Fibroblast of the conjunctiva (primary cell): ENCODE measurements at places on chromosomes 2 and 18.
A peak's percentile ranks its signal among the peaks of the same experiment; 100 is the strongest.

- no peak for DNase-seq
These were observed 18.1 kb upstream of the RASGRP3 start for GRCh38 chr2:33458248-33458819.

DNA sequence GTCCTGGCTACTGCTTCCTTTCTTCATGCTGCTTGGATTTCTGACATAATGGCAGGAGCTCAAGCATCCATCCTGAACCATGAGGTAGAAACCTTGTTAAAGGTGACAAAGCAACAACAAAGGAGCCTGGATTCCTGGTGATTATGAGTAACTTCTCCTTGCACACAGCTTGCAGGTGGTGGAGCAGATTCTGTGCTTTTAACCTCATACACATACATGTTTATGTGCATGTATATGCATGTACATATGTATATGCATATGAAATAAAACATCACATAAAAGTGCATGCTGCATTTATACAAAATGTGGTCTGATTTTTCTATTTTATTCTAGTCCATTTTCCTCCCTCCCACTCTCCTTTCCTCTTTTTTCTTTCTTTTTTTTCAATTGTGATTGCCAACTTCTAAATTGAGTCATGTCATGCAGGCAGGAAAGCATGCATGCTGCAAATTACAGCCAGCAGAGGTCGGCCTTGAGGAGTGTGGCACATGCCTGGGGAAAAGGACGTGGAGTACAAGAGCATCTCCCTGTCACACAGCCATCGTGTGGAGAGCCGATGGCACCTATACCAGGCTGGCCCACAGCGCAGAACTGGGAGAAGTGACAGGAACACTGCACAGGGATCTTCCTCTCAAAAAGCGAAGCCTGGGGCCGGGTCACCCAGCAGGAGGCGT, 17.9 kb downstream of the LCT start:
- DNase-seq, result no peak

DNA sequence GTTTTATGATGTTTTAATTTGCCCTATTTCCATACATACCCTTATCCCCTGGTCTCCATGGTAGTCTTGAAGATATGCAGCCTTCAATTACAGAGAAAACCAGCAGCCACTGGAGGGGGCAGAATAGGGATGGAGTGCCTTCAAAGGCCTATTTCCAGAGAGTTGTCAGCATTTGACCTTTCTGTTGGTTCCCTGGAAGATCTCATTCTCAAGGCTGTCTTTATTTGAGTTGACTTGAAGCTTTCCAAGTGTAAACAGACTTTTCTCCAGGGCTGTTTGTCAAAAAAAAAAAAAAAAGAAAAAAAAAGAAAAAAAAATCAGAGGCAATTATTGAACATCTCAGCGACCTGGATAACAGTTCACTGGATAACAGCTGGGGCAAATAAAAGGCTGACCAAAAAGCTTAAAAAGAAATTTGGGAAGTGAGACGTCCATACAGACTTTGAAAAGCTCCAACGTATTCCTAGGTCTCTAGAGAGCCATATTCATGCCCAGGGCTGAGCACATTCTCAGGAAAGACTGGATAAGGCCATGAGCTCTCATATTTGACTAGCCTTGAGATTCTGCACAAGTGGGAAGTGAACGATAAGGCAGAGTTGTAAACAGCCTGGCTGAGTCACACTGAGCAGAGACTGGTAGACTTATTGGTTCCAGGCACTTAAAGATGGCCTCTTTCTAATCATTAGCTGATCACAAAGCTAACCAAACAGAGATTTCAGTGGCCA, 126.6 kb downstream of the VAPA start:
- DNase-seq, result no peak

- DNase-seq, result no peak
These were observed 81.0 kb upstream of the ZNF236 start for GRCh38 chr18:76741346-76741745.

DNA sequence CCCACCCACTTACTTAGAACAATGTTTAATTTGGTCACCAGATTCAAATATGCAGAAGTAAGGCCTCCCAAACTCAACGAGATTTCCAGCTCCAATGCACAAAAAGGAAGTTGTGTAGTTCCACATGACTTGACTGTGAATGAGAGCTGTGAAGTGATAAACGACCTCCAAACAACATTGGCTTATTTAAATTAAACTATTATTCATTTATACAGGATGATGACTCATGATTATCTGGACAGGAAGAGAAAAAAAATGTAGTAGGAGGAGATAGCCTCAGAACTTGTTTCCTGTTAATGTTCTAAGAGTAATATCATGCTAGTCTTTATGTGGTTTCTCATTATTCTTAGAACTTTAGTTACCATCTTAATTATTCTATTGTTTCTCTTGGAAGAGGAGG, 237.3 kb downstream of the C1D start:
- no peak for DNase-seq

DNA sequence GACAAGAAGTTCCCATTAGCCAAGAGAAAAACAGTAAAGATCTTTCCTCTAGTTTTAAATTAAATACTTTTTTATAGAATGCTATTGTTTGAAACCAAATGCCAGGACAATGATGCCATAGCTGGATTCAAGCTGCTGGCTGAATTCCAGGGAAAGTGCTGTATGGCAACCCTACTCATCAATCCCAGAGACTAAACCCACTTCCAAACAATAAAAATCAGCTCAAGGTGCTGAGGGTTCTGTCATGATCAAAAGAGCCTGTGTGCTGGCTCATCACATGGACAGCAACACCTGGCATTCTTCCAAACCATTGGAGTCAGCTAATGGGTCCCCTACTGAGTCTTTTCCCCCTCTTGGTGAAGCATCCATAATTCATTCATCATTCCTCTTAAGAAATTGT, 53.7 kb upstream of the PARD3B start:
- DNase-seq, result peak; percentile 21

GRCh38 chr2:189515264-189515663, 65.3 kb downstream of the SLC40A1 start:
- DNase-seq, result no peak

- no peak for DNase-seq
These were observed 91.7 kb upstream of the SLC35G4 start for GRCh38 chr18:11517704-11518103.

GRCh38 chr2:69092857-69093256, 79.9 kb downstream of the ANTXR1 start:
- DNase-seq, result no peak

DNA sequence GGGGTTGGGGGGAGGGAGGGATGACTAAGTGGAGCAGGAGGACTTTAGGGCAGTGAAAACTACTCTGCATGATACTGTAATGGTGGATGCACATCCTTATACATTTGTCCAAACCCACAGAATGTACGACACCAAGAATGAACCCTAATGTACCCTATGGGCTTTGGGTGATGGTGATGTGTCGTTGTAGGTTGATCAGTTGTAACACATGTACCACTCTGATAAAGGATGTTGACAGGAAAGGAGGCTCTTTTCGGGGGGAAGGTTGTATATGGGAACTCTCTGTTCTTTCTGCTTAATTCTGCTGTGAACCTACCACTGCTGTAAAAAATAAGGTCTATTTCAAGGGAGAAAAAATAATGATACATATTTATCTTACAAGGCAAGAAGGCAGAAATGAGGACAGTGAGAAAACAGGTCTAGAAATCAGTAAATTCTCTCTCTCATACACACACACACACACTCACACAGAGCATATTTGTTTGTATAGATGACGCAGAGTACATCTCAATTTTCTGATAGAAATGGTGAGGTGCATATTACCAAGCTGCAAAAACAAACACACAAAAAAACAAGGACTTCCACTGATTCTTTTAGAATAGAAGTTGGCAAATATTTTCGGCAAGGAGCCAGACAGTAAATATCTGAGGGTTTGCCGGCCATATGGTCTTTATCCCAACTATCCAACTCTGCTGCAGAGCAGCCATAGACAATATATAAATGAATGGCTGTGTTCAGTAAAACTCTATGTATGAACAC, 20.2 kb downstream of the FAM124B start:
- peak; percentile 9 for DNase-seq

GRCh38 chr2:198452327-198452726, 647.9 kb downstream of the PLCL1 start:
- DNase-seq, result no peak

GRCh38 chr2:88574445-88574844, 52.8 kb downstream of the EIF2AK3 start:
- no peak for DNase-seq

- DNase-seq, result no peak
These were observed 341.2 kb downstream of the ALK start for GRCh38 chr2:29580223-29580622.

GRCh38 chr18:47204908-47205522, 28.9 kb upstream of the IER3IP1 start:
- DNase-seq, result no peak

- no peak for DNase-seq
These were observed 63.0 kb downstream of the DYSF start for GRCh38 chr2:71516253-71516888.

- no peak for DNase-seq
These were observed 121.5 kb upstream of the SPATS2L start for GRCh38 chr2:200184748-200185627.

DNA sequence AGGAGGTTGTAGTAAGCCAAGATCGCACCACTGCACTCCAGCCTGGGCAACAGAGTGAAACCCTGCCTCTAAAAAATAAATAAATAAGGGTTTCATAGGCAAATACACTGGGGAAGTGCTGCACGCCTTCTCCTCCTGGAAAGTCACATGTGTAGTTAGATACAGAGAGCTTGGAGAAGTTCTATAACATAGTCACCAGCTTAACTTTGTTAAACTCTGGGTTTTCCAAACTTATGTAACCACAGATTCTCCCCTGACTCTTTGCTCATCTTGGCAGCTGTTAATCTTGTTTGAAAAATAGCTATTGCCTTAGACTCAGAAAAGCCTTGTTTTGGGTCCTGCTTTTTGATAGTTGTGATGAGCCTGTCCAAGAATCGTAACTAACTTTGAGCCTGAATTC, 25.2 kb downstream of the KIAA2012 start:
- no peak for DNase-seq

GRCh38 chr18:24227977-24228666, 89.3 kb downstream of the CABYR start:
- peak; percentile 36 for DNase-seq

GRCh38 chr18:74328206-74328605, 12.6 kb downstream of the C18orf63 start:
- DNase-seq, result peak; percentile 32

DNA sequence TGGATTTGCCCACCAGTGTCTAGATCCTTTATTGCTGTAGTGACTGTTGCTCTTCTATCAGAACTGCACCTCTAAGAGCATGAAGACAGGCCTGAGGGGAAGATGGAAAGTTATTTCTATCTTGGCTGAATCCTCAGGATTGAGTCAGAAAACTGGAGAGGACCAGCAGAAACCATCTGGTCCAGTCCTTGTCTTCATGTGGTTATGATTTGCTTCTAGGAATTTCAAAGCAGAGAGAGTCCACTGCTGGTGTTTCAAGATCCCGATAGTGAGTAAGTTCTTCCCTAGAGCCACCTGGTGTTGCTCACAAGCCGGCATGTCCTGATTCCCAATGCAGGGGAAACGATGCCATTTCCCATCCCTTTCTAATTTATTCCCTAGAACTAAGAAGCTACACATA, 84.2 kb downstream of the NCKAP5 start:
- DNase-seq, result no peak

GRCh38 chr2:159790323-159790722, 7.7 kb downstream of the CD302 start:
- DNase-seq, result no peak

- DNase-seq, result peak; percentile 72
These were observed 3.1 kb upstream of the ARID5A start for GRCh38 chr2:96533292-96534073.

- no peak for DNase-seq
These were observed 194.2 kb upstream of the HDAC4 start for GRCh38 chr2:239594772-239595608.

- peak; percentile 26 for DNase-seq
These were observed 56.3 kb downstream of the SH3RF3 start for GRCh38 chr2:109185338-109185737.

DNA sequence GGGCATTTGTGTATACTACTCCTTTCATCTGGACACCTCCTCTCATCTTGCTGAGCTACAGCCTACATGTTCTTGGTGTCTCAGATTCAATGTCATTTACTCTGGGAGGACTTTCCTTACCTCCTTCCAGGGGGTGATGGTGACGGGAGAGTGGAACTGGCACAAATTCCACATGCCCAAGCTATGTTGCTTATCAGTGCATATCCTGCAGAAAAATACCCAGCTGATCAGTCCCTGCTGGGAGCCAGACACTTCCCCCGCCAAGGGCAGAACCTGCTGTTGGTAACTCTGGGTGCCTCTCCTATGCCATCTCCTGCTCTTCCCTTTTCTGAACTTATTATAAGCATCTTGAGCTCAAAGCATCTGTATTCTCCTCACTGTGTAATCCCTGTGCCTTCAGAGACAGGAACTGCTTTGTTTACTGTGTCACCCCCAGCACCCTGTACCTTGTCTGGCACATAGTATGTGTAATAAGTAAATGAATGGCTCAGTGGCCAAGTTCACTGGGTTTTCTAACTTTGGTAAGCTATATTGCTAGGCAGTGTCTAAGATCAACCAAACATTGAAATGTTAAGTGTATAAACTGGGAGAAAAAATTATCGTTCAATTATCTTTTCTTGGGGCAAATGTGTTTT, 87.7 kb upstream of the LPIN2 start:
- DNase-seq, result no peak

DNA sequence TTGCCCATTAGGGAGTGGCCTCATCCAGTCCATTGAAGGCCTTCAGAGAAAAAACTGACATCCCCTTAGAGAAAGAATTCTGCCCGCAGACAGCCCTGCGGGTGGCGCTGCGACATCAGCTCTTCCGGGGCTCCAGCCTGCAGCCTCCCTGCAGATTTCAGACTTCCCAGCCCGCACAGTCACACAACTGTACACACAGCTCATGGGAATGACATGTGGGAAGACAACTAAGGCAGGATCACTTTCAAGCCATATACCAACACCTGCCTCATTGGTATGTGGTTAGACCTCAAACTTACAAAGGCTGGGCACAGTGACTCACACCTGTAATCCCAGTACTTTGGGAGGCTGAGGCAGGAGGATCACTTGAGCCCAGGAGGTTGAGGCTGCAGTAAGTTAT, 24.8 kb upstream of the TUBB6 start:
- no peak for DNase-seq

GRCh38 chr2:964562-964961, 13.9 kb downstream of the SNTG2 start:
- DNase-seq, result no peak

DNA sequence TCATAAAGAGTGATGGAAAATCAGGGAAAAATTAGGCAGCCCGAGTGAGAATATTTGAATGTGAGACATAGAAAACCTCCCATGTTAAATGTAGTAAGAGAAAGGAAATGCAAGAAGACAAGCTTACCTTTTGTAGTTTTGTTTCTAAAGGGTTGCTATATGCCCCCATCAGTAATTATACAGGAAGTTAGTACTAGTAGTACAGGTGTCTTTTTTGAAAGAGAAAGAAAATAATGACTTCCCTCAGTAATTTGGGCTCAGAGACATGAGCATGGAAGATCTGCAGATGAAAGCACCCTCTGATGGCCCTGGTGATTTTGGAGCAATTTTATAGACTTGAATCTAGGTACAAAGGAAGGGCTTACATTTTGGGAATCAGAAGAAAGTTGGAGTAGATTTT, 80.8 kb downstream of the RHBDD1 start:
- DNase-seq, result no peak
